ENCODE measurements at places on chromosomes 6 and 20.

- DNase-seq, result no peak
Observed at GRCh38 chr6:83707829-83708545, 914 bp downstream of the SNAP91 start.

- DNase-seq, result peak; percentile 27
Observed at GRCh38 chr20:33561692-33562601, 72.1 kb downstream of the CBFA2T2 start.

- no peak for DNase-seq
Observed at GRCh38 chr6:137827977-137828810, 38.9 kb upstream of the TNFAIP3 start.

GRCh38 chr6:111841822-111842221 is 31.4 kb downstream of the FYN start:
- DNase-seq, result no peak

GRCh38 chr6:80608881-80609280 is 502.4 kb downstream of the BCKDHB start:
- DNase-seq, result no peak

DNA sequence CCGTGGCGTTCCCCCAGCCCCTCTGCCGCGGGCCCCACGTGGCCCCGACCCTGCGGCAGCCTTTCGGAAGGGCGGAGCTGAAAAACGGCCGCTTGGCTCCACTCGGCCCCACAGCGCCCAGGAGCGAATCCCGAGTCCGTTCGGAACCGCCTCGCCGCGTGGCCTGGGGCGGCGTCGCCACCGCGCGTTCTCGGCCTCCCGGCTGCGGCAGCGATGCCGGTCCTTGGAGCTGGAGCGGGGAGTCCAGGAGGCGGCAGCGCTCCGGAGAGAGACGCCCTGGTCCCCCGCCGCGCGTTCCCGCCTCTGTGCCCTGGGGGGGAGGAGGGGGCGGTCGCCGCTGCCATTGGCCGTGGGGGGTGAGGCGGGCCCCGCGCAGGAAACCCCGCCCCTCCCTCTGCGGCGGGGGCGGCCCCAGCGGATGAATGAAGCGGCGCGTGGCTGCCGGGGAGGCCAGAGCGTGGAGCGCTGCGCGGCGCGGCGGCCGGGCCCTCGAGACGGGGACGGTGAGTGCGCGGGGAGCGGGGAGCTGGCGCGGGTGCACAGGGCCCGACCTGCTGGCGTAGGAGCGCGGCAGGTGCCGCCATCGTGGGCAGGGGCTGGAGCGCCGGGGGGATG is at the start of gene SLCO4A1:
SLCO4A1 (plus strand) TSS at position 453 of the 615 bp plus-strand sequence. CDS start 13,952 bp downstream, outside the sequence.
- peak; percentile 90 for DNase-seq

GRCh38 chr6:44257025-44257752 is at the start of gene SLC35B2:
SLC35B2 (minus strand) TSS chr6:44257528; CDS start chr6:44257410, 118 bp downstream.
- peak; percentile 86 for DNase-seq

DNA sequence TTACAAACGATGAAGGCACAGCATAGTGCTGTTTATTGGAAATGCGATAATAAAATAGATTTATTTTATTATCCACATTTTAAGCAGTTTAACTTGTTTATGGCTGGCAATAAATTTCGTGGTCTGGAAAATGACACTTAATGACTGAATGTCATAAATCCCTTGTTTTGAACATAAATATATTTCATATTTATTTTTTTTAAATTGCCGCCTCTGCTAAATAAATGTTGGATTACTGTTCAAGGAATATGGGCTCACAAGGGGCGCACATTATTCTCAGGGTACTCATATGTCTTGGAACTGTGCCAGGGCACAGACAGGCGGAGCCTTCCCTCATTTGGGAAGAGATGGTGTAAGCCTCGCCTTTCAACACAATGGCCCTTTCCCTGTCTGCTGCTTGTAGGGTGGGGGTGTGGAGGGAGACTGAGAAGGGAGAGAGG is 134.3 kb downstream of the PXDC1 start:
- no peak for DNase-seq

- no peak for DNase-seq
Observed at GRCh38 chr20:31488115-31488514, 13.0 kb downstream of the REM1 start.

DNA sequence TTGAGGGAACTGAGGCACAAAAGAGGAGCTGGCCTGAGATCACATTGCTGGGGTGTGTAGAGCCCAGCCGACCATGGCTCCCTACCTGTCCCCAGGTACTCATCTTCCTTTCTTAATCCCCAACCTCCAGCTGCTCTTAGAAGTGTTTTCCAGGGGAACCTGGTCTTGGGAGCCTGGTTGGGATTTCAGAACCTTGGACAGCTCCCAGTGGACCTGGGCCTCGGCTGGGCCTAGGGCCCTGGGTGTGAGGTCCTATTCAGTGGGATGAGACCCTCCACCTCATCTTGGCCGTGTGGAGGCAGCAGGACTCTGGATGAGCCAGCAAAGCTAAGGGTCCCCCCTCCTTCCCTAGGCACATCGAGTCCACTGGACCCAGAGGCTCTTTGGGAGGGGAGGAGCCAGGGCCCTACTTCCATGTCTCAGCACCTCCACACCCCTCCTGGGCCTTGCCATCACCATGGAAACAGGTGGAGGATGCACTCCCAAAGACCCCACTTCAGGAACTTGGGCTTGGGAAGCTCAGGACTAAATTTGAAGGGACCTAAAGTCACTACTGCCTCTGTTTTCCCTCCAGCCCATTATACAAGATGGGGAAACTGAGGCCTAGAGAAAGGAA is 38.5 kb downstream of the DLGAP4 start:
- DNase-seq, result peak; percentile 78

- no peak for DNase-seq
Observed at GRCh38 chr6:5314191-5314865, 53.0 kb downstream of the FARS2 start.

- DNase-seq, result no peak
Observed at GRCh38 chr20:56592817-56593216, 36.3 kb upstream of the TFAP2C start.

- no peak for DNase-seq
Observed at GRCh38 chr6:47034421-47034820, 7.7 kb downstream of the ADGRF1 start.

DNA sequence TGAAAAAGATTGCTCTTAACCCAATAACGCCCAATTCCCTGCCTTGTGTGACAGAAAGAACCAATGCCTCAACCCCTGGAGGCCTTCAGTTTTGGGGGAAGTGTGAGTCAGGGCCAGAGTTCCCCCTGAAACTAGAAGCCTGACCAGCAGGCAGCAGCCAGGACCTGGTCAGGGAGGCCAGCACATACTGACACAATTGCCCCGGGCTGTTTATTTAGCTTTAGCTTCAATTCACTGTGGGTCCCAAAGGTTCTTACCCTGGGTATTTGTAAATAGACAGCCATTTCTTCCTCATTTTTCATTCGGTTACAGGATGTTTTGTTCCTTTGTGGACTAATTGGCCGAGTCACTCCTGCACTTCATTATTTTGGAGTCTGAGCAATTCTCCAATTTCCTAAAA is 195.6 kb downstream of the PKHD1 start:
- DNase-seq, result no peak

DNA sequence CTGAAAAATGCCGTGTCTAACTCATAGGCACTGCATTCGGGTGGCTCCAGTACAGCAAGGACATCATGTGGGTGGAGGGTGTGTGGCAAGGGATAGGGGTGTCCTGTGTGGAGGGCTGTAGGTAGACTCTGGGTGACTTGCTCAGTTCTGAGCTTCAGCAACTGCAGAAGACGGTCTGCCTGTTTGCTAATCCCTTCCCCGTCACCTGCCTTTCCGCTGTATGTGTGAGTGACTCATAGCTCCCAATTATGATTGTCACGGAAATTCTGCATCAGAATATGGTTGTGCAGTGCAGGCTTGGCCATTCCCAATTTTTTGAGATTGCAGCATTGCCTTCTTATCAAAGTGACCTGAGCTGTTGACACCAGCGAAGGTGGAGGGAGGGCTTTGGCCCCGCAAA is 174.3 kb downstream of the CDH4 start:
- no peak for DNase-seq

GRCh38 chr6:47248446-47248845 is 61.3 kb downstream of the TNFRSF21 start:
- no peak for DNase-seq

DNA sequence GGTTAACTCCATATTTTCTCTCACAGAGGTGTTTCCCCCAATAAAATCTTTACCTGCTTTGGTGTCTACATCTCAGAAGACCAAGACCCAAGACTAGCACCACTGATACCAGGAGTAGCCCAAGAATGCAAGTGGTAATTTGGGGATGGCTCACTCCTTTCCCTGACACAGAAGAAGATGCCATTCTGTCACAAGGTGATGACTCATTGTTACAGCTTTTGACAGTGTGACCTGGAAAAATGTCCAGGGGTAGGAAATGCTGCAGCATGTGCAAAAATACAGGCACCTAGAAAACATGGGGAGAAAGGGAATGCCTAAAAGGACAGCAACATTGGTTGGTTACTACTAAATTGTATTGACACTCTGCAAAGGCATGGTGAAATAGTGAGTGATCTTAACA is 254.0 kb upstream of the GJE1 start:
- no peak for DNase-seq

DNA sequence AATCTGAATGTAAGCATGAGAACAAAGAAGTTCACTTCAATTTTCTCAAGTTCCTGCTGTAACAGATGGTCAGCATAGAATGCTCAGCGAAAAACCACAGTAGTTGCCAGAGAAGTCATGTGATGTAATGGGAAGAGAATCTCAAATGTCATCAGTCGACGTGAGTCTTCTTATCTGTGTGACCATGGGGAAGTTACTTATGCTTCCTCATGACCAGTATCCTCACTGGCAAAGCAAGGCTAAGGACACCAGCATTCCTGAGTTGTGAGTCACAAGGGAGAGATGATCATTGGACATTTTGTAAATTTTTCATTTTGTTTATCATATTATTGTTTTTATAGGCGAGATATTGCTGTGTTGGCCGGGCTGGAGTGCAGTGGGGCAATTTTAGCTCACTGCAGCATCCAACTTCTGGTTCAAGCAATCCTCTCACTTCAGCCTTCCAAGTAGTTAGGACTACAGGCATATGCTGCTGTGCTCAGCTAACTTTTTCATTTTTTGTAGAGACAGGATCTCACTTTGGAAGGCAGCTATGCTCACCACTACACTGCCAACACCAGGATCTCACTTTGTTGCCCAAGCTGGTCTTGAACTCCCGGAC is 21.9 kb downstream of the SGK1 start:
- DNase-seq, result no peak

DNA sequence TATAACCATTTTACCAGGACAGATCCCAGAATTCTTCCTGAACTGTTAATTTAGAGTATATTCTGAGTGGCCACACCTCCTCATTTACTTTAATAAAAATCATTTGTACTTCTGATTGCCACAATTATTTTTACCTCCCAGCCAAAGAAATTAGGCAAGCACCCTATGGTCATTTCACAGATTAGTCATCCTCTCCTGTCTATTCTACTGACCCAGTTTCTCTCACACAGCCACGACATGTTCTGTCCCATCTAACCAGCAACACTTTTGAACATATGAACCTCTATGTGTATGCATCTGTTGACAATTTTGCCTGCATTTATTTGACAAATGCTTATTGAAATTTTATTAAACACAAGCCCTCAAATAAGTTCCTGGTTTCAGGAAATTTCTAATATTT is 202.6 kb upstream of the STXBP5 start:
- no peak for DNase-seq
